ENCODE measurements at places on chromosomes 5 and 9.

- DNase-seq, result no peak
Observed at GRCh38 chr9:21862871-21863270, 60.4 kb downstream of the MTAP start.

- DNase-seq, result no peak
Observed at GRCh38 chr5:14155739-14156138, 12.6 kb downstream of the TRIO start.

DNA sequence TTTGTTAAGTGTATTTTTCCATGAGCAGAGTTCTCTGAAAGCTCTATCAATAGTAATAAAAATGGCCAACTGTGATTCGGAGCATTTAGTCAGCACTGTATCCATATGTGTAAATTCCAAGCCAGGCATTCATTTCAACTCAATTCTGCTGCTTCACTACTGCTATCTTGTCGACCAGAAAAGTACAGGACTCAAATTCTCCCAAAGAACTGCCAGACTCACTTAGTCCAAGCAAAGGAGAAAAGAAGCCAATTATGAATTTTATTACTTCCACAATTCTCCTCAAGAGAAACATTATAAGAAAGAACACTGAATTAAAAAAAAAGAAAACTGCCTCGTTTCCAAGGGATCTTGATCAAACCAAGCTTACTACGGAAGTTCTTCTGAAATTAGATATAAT, 906.3 kb upstream of the DMAC1 start:
- no peak for DNase-seq

- no peak for DNase-seq
Observed at GRCh38 chr5:6135977-6136376, 242.4 kb downstream of the MED10 start.

- DNase-seq, result no peak
Observed at GRCh38 chr5:57658018-57658417, 175.4 kb upstream of the ACTBL2 start.

DNA sequence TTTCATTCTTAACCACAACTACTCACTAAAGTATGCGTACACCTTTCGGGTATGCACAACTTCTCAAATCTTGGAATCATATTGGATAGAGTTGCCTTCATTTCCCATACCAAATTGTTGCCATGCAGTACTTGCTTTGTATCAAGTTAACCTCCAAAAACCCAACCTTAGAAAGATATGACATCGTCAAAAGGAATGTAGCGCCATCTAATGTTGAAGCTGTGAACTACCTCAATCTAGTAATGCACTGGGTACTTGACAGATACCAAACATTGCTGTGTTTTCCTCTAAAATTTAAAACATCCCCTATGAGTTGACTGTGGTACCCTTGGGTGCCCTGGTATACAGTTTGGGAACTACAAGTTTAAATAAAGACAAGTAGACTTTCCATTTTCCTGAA, 318.4 kb downstream of the ARL15 start:
- DNase-seq, result no peak

- DNase-seq, result no peak
Observed at GRCh38 chr5:80103371-80103770, 68.2 kb downstream of the THBS4 start.

DNA sequence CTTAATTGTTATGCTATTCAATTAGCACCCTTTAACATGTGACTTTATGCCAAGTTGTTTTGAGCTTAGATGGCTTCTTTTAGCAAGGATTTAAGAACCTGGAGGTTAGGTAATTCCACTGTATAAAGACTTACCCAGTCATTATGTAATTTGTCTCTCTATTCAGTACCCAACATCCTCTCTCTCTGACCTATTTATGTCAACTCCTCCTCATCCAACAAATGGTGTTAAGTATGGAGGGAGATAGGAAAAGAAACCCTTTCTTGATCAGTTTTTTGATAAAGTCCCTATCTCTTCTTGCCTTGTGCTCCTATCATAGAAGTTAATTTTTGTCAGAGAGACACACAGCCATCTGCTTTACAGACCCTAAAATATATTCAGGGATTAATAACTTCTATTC, 181.2 kb upstream of the GPR151 start:
- no peak for DNase-seq

GRCh38 chr5:172597755-172598155, 43.3 kb upstream of the NEURL1B start:
- no peak for DNase-seq

- DNase-seq, result no peak
Observed at GRCh38 chr5:10631316-10631996, 67.6 kb downstream of the ANKRD33B start.

GRCh38 chr9:71626395-71626794, 141.9 kb downstream of the CEMIP2 start:
- no peak for DNase-seq
